ENCODE measurements at places on chromosomes 1 and 21. TPM values are rescaled to one million over a fixed set of nuclear protein-coding genes. Genes with fewer than 3 reads are reported as not detected.

The C2CD2 gene
- total RNA-seq = 9.3 TPM

The PRRX1 gene
- total RNA-seq = 1.2 TPM

The MLLT11 gene
- total RNA-seq = 26.5 TPM

The SDCCAG8 gene
- total RNA-seq = 17.2 TPM

- peak; percentile 75 for DNase-seq
- H3K36me3 ChIP-seq = no peaks in the 10 kb centered on the region
- H3K27ac ChIP-seq = no peak overlapping the region
Observed at GRCh38 chr1:119002028-119002686, 14.0 kb upstream of the TBX15 start.

- no peak overlapping the region for H3K27ac ChIP-seq
- peaks cover 8% of the 10 kb centered on the region for H3K27me3 ChIP-seq
- no peaks in the 10 kb centered on the region for H3K36me3 ChIP-seq
- DNase-seq = no peak
- peaks cover 16% of the 10 kb centered on the region for H3K4me1 ChIP-seq
Observed at GRCh38 chr1:203325026-203325417, 19.7 kb downstream of the BTG2 start.

GRCh38 chr1:47179017-47179987 is 10.5 kb downstream of the PDZK1IP1 start:
- H3K27ac ChIP-seq = no peak overlapping the region
- H3K4me1 ChIP-seq = peaks cover 16% of the 10 kb centered on the region
- no peaks in the 10 kb centered on the region for H3K36me3 ChIP-seq
- DNase-seq = peak; percentile 89

DNA sequence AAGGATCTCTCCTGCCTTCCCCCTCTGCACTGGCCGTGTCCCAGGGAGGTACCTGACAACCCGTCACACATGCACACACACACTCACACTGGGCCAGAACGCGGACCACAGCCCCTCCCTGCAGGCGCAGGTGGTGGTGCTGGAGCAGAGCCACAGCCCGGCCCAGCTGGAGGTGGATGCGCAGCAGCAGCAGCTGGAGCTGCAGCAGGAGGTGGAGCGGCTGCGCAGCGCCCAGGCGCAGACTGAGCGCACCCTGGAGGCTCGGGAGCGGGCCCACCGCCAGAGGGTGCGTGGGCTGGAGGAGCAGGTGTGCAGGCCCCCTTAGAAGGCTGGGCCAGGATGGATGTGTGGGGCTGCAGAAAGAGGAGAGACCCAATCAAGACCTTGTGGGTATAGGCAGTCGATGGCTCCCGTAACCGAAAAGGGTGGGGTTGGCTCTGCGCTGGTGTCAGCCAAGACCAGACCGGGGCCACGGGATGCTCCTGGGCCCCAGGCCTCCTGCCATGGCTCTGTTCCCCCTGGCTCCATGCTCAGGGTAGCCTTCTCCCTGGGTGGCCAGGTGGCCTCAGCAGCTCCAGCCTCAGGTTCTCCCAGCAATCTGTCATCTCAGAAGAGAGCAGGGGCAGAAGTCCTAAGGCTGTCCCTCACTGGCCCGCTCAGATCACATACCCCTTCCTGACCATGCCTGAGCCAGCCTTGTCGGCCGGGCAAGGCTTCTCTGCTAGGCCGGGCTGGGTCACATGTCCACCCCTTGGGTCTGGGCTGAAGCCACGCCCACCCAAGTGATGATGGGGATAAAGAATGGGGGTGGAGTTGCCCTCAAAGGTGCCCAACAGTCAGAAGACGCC is 8.9 kb downstream of the MFAP2 start:
- peaks cover 14% of the 10 kb centered on the region for H3K4me1 ChIP-seq
- DNase-seq = no peak
- H3K27ac ChIP-seq = no peak overlapping the region

DNA sequence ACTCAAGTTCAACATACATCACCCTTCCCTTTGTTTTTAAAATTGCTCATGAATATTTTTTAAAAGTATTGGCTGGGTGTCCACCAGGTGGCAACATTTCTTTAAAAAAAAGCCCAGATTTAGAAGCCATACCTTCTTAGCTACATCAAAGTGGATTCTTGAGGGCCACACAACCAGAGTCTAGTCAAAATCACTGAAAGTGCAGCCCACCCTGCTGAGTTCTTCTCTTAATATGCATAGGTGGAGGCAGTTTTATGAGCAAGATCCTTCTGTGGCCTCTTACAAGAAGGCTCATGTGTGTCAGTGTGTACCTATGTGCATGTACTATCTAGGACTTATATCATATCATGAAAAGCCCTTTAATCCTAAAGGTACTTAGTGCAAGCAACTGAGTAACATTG is 16.9 kb upstream of the GNG12 start:
- no peak overlapping the region for H3K4me3 ChIP-seq
- no peaks in the 10 kb centered on the region for H3K36me3 ChIP-seq
- peak overlapping the region; percentile 40 for H3K27ac ChIP-seq

- no peak overlapping the region for H3K4me3 ChIP-seq
- H3K4me1 ChIP-seq = peaks cover 5% of the 10 kb centered on the region
- no peak overlapping the region for H3K27ac ChIP-seq
- DNase-seq = no peak
Observed at GRCh38 chr1:215569986-215570824, 3.1 kb downstream of the KCTD3 start.

DNA sequence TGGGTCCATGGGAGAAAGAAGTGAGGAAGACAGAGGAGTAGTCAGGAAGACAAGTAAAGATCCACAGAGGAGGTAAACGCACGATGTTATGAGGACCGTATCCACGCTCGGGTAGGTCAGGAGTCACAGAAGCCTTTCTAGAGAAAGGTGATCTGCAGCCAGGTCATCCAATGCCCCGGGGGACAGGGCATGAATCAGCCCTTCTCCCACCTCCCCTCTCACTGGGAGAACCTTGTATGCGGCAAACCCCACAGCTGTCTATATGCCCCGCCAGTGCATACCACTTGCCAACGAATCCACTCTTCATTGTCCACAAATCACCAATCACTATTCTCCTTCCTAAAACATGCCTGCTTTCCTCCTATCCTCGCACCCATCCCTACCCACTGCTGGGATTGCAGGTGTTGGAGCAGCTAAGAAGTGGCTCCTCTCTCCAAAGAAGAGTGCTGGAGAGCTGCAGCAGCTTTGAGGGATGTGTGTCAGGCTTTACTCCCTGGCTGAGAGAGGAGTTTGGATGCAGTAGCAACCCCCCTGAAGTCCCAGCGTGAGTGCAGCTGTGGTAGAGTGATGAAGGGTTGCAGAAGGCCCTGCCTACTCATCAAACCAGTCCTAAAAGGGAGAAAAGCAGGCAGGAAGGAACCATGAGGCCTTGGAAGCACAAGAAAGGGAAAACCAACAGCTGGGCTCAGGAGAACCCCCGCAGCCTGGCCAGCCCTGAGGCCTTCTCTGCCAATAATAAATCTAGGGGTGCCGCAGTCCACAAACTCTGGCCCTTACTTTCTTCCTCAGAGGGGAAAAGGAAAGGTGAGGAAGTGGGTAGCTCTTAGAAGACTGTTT is 102.2 kb upstream of the GADD45A start:
- no peak for DNase-seq
- peaks cover 9% of the 10 kb centered on the region for H3K4me1 ChIP-seq
- no peak overlapping the region for H3K27ac ChIP-seq
- H3K27me3 ChIP-seq = no peaks in the 10 kb centered on the region
- H3K4me3 ChIP-seq = no peak overlapping the region
- H3K36me3 ChIP-seq = no peaks in the 10 kb centered on the region

- no peaks in the 10 kb centered on the region for H3K27me3 ChIP-seq
- DNase-seq = peak; percentile 83
- peaks cover 71% of the 10 kb centered on the region for H3K36me3 ChIP-seq
- peaks cover 21% of the 10 kb centered on the region for H3K4me1 ChIP-seq
- no peak overlapping the region for H3K4me3 ChIP-seq
Observed at GRCh38 chr1:36342426-36343185, 19.2 kb upstream of the EVA1B start.

GRCh38 chr1:89927478-89927877 is 67.4 kb upstream of the ZNF326 start:
- H3K36me3 ChIP-seq = peaks cover 6% of the 10 kb centered on the region
- no peak overlapping the region for H3K4me3 ChIP-seq
- no peaks in the 10 kb centered on the region for H3K27me3 ChIP-seq
- no peak overlapping the region for H3K27ac ChIP-seq
- H3K4me1 ChIP-seq = peaks cover 10% of the 10 kb centered on the region
- DNase-seq = no peak

- DNase-seq = no peak
- H3K27me3 ChIP-seq = 0 out of 2 replicates have a peak, but pooled peaks cover 4% of the 10 kb centered on the region
- no peak overlapping the region for H3K4me3 ChIP-seq
- no peak overlapping the region for H3K27ac ChIP-seq
- H3K4me1 ChIP-seq = no peaks in the 10 kb centered on the region
- no peaks in the 10 kb centered on the region for H3K36me3 ChIP-seq
Observed at GRCh38 chr1:175866776-175867175, 123.4 kb upstream of the TNR start.

GRCh38 chr21:35368326-35368725 is 319.2 kb upstream of the RUNX1 start:
- H3K27ac ChIP-seq = no peak overlapping the region
- no peak for DNase-seq
- no peak overlapping the region for H3K4me3 ChIP-seq
- H3K4me1 ChIP-seq = no peaks in the 10 kb centered on the region
- no peaks in the 10 kb centered on the region for H3K27me3 ChIP-seq

- H3K36me3 ChIP-seq = no peaks in the 10 kb centered on the region
- H3K27ac ChIP-seq = no peak overlapping the region
- no peak overlapping the region for H3K4me3 ChIP-seq
- no peaks in the 10 kb centered on the region for H3K27me3 ChIP-seq
Observed at GRCh38 chr1:50237056-50237455, 128.3 kb downstream of the ELAVL4 start.
